ENCODE measurements at places on chromosomes 2 and 18. TPM values are rescaled to one million over a fixed set of nuclear protein-coding genes. Genes with fewer than 3 reads are reported as not detected.

GRCh38 chr2:169007941-169008340, 23.2 kb downstream of the ABCB11 start:
- H3K4me3 ChIP-seq, result no peak overlapping the region
- no peaks in the 10 kb centered on the region for H3K27me3 ChIP-seq
- no peaks in the 10 kb centered on the region for H3K4me1 ChIP-seq
- no peak overlapping the region for H3K27ac ChIP-seq
- no peaks in the 10 kb centered on the region for H3K36me3 ChIP-seq
- DNase-seq, result no peak

DNA sequence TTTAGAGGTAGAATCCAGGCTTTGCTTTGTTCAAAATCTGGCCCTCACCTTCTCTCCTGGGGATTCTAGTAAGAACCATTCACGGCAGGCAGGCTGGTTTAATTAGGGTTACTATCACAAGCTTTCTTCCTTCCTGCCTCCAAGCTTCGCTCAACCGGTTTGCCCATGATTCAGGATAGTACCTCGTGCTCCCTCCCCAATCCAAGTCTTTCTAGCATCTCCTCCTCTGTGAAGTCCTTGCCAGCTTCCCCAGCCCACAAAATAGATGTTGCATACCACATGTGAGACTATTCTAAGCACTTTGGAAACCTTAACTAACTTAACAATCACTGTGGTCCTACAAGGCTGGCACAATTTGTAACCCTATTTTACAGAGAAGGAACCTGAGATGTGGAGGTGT, 135.1 kb downstream of the SOCS6 start:
- H3K4me3 ChIP-seq, result no peak overlapping the region
- no peak overlapping the region for H3K27ac ChIP-seq
- no peaks in the 10 kb centered on the region for H3K27me3 ChIP-seq
- no peaks in the 10 kb centered on the region for H3K36me3 ChIP-seq
- no peaks in the 10 kb centered on the region for H3K4me1 ChIP-seq

GRCh38 chr2:119311371-119311770, 55.3 kb downstream of the C2orf76 start:
- DNase-seq, result no peak
- H3K27me3 ChIP-seq, result no peaks in the 10 kb centered on the region
- H3K27ac ChIP-seq, result no peak overlapping the region
- H3K4me1 ChIP-seq, result no peaks in the 10 kb centered on the region

GRCh38 chr18:5979971-5980457, 84.7 kb upstream of the TMEM200C start:
- no peaks in the 10 kb centered on the region for H3K36me3 ChIP-seq
- DNase-seq, result no peak
- no peak overlapping the region for H3K27ac ChIP-seq

- H3K27ac ChIP-seq, result no peak overlapping the region
- DNase-seq, result no peak
- no peaks in the 10 kb centered on the region for H3K27me3 ChIP-seq
- H3K36me3 ChIP-seq, result peaks cover 48% of the 10 kb centered on the region
Measured at GRCh38 chr2:69544951-69545350, 98.6 kb downstream of the AAK1 start.

DNA sequence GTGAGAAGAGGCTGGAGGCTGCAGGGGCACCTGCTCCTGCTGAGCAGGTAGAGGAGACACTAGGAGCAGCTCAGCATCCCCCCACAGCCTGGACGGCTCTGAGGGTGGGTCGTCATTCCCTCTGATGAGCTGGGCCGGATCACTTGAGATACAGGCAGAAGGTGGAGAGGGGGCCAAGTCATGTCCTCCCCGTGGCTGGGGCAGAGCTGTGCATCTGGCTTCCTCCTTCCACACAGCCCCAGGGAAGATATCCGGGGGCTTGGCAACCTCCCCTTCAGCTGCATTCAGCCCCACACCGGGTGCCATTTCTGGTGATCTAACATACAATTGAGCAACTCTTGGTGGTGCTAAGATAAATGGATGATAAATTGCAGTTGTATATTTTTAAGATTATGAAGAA, 236.9 kb downstream of the LDLRAD4 start:
- H3K27me3 ChIP-seq, result no peaks in the 10 kb centered on the region
- H3K4me1 ChIP-seq, result peaks cover 12% of the 10 kb centered on the region
- DNase-seq, result no peak
- H3K36me3 ChIP-seq, result no peaks in the 10 kb centered on the region

- H3K27me3 ChIP-seq, result no peaks in the 10 kb centered on the region
- DNase-seq, result no peak
- H3K27ac ChIP-seq, result no peak overlapping the region
- H3K4me1 ChIP-seq, result no peaks in the 10 kb centered on the region
- no peaks in the 10 kb centered on the region for H3K36me3 ChIP-seq
- no peak overlapping the region for H3K4me3 ChIP-seq
Measured at GRCh38 chr2:42933824-42934254, 141.5 kb upstream of the HAAO start.

DNA sequence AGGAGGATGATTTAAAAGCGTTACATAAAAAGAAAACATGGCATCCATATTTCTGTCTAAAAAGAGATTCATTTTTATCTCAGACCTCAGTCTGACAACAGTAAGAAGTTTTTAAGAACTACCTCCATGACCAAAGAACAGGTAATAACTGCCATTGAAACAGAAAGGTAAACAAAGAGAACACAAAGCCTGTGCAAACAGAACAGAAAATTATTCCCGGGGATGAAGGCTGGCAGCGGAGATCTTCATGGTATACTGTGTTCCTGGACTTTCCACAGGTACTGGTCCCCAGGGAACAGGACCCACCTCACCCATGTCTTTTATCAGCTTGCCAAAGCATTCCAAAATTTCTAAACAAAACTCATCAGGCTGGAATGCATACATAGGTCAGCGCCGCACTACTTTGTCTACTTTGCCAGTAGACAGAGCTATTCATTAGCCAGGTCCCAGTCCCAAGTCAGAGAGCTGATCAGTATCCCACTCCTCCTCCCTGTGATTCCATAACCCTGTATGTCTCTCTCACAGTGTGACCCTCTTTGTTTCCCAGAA, 277.3 kb downstream of the MBD2 start:
- no peak for DNase-seq
- H3K36me3 ChIP-seq, result no peaks in the 10 kb centered on the region
- no peak overlapping the region for H3K27ac ChIP-seq
- H3K27me3 ChIP-seq, result no peaks in the 10 kb centered on the region

DNA sequence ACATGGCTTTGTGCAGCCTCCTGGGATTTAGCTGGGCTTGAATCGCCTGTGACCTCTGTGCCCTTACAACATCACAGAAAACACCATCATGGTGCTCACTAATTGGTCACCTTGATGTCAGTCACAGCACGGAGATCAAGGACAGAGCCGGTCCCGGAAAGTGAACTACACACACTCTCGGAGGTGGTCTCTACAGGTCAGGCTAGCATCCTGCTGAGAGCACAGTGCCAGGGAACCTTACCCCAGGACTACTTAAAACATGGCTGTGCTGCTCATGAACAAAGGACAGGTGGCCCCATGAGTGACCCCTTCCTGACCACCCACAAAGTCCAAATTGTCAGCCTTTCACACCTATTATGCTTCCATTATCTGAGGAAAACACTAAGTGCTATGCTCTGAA, 1782.1 kb upstream of the CELF4 start:
- H3K36me3 ChIP-seq, result no peaks in the 10 kb centered on the region
- H3K27me3 ChIP-seq, result no peaks in the 10 kb centered on the region
- DNase-seq, result no peak
- H3K27ac ChIP-seq, result no peak overlapping the region

DNA sequence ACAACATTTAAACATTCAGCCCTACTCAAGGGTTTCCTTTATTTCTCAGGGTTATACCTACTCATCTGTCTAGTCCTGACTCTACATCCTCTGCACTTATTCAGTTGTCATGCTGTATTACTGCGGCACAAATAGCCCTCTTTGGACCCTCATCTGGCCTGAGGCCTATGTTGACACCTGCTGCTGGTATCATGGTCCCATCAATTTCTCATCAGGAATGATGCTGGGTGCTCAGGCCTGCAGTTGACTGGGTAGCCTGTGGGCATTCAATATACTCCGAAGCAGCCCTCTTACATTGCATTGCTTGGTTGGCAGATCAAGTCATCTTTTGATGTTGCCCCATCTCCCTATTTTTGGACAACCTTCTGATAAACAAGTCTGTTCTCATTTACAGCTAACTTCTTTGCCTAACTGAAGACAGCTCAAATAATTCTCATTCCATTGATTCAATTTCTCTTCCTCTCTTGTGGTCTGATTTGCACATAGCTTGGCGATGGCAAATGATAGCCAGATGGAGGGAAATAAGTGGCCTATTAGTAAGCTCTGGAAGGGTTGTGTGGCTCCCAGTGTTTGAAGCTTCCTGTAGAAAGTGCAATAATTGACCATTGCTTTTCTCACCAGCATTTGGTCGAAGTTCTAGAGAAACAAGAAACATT, 19.1 kb upstream of the MC4R start:
- H3K27me3 ChIP-seq, result no peaks in the 10 kb centered on the region
- H3K4me3 ChIP-seq, result no peak overlapping the region
- no peaks in the 10 kb centered on the region for H3K4me1 ChIP-seq
- no peak for DNase-seq
- no peak overlapping the region for H3K27ac ChIP-seq
- no peaks in the 10 kb centered on the region for H3K36me3 ChIP-seq

DNA sequence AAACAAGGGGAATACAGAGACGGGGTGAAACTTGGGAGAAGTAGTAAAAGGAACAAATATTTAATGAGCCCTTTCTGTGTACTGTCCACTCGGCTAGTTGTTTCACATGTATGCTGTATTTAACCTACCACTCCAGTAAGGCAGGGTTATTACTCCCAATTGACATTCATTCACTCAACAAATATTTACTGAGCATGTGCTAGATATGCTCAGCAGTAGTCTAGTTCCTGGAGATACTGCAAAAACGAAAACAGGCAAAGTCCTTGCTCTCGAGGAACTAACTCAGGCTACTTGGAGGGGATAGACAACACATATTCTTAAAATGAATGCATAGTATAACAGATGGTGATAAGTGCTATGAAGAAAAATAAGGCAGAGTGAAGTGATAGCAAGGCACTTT, 207.3 kb downstream of the SS18 start:
- no peaks in the 10 kb centered on the region for H3K36me3 ChIP-seq
- H3K27me3 ChIP-seq, result no peaks in the 10 kb centered on the region
- no peaks in the 10 kb centered on the region for H3K4me1 ChIP-seq
- no peak overlapping the region for H3K4me3 ChIP-seq
- no peak for DNase-seq

DNA sequence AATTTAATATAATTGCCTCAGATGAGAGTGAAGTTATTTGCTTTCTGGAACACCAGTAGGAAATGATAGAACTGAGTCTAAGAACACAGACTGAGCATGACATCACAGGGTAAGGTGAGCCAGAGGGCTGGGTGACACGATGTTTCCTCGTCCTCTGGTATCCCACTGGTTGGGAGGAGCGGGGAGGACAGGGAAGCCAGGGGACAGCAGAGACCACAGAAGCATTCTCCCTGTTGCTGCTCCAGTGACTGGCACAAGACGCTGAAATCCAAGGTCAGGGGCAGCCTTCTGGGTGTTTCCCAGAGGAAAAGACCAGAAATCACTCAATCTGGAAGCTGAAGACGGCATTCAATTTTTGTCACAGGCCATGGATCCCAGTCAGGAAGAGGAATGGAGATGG, 363.4 kb upstream of the SOX11 start:
- H3K4me3 ChIP-seq, result no peak overlapping the region
- no peak overlapping the region for H3K27ac ChIP-seq

GRCh38 chr2:24809316-24810007, 16.2 kb downstream of the CENPO start:
- no peak for DNase-seq
- H3K4me3 ChIP-seq, result no peak overlapping the region
- H3K27me3 ChIP-seq, result no peaks in the 10 kb centered on the region
- no peak overlapping the region for H3K27ac ChIP-seq

Gene STAT4
- total RNA-seq, result 124 TPM

Gene GALR1
- total RNA-seq, result not detected

Gene CDH19
- total RNA-seq, result not detected

Gene SLC40A1
- 38.0 TPM for total RNA-seq

Gene C2orf78
- total RNA-seq, result not detected

Gene HOXD12
- total RNA-seq, result not detected

Gene PSMG2
- 52.3 TPM for total RNA-seq
